ENCODE measurements at places on chromosomes 5 and 9. TPM values are rescaled to one million over a fixed set of nuclear protein-coding genes. Genes with fewer than 3 reads are reported as not detected.

SHOC1 gene
- 0.07 TPM for total RNA-seq

CD14 gene
- total RNA-seq, result 6.6 TPM

KYAT1 gene
- total RNA-seq, result 8.2 TPM

LCN2 gene
- total RNA-seq, result 49.6 TPM

MORN5 gene
- total RNA-seq, result not detected

TAF11L13 gene
- not detected for total RNA-seq

MAP3K1 gene
- total RNA-seq, result 14.4 TPM

TAF11L5 gene
- total RNA-seq, result not detected

SLC6A3 gene
- not detected for total RNA-seq

PCDHA11 gene
- total RNA-seq, result 2.5 TPM

THBS4 gene
- 1.00 TPM for total RNA-seq

RIGI gene
- total RNA-seq, result 6.5 TPM

CSF1R gene
- total RNA-seq, result under 0.01 TPM

CDH10 gene
- not detected for total RNA-seq

NUTM2F gene
- not detected for total RNA-seq

ORM2 gene
- total RNA-seq, result not detected

PCA3 gene
- not detected for total RNA-seq

IRX2 gene
- 8.5 TPM for total RNA-seq

LHX3 gene
- total RNA-seq, result not detected

IFNB1 gene
- under 0.01 TPM for total RNA-seq

ZNF169 gene
- total RNA-seq, result 2.4 TPM

LRRC8A gene
- 294 TPM for total RNA-seq

CTXN3 gene
- total RNA-seq, result not detected

GGTA1 gene
- total RNA-seq, result under 0.01 TPM

GCNT1 gene
- 2.4 TPM for total RNA-seq

DMGDH gene
- 3.1 TPM for total RNA-seq

FIBCD1 gene
- 0.14 TPM for total RNA-seq

ANXA1 gene
- total RNA-seq, result 1,907 TPM

PDGFRB gene
- under 0.01 TPM for total RNA-seq

ARL14EPL gene
- not detected for total RNA-seq

TLX3 gene
- not detected for total RNA-seq

MRPL41 gene
- total RNA-seq, result 63.2 TPM

SLC6A18 gene
- total RNA-seq, result not detected

DBH gene
- not detected for total RNA-seq

PCDHA10 gene
- 1.6 TPM for total RNA-seq

OBP2A gene
- total RNA-seq, result not detected

STXBP1 gene
- total RNA-seq, result 10.9 TPM

FSD1L gene
- total RNA-seq, result 8.4 TPM

FRRS1L gene
- total RNA-seq, result not detected

SPINK1 gene
- 0.78 TPM for total RNA-seq

DOCK8 gene
- total RNA-seq, result 0.34 TPM

CYLC2 gene
- total RNA-seq, result not detected

PCDHA9 gene
- total RNA-seq, result 0.43 TPM

ANXA2R gene
- 1.00 TPM for total RNA-seq

DRD1 gene
- total RNA-seq, result not detected

NKD2 gene
- total RNA-seq, result 1.3 TPM

IL9 gene
- total RNA-seq, result not detected

EMB gene
- total RNA-seq, result 36.0 TPM

SLC25A2 gene
- not detected for total RNA-seq

NIPAL4 gene
- total RNA-seq, result 39.0 TPM
